ENCODE measurements at places on chromosomes 2 and 18.

DNA sequence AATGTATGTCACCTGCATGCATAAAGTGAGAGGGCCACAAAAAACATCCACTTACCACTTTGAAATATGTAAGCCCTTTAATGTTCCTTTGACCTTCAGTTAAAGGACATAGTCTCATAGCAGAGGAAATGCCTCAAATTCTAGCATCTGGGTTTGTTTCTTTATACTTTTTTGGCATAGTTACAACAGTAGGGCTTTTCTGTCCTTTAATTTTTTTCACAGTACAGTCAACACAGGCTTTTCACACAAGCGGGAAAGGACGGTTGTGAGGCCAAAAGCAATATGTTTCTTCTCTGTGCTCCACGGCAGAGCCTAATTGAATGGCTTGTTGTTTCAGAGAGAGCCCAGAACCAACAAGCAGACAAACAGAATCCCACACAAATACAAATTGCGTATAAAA, 57.6 kb downstream of the CRIM1 start:
- DNase-seq = no peak

- no peak for DNase-seq
Observed at GRCh38 chr2:12320027-12320734, 396.6 kb upstream of the TRIB2 start.

DNA sequence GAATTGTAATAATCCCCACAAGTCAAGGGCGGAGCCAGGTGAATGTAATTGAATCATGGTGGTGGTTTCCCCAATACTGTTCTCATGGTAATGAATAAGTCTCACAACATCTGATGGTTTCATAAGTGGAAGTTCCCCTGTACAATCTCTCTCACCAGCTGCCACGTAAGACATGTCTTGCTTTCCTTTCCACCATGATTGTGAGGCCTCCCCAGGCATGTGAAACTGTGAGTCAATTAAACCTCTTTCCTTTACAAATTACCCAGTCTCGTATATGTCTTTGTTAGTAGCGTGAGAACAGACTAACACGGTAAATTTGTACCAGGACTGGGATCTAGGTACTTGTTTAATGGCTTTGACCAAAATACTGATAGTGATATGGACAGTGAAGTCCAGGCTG, 744.3 kb upstream of the REG3G start:
- no peak for DNase-seq

GRCh38 chr18:50715919-50716318, 103.9 kb downstream of the MRO start:
- DNase-seq = no peak

DNA sequence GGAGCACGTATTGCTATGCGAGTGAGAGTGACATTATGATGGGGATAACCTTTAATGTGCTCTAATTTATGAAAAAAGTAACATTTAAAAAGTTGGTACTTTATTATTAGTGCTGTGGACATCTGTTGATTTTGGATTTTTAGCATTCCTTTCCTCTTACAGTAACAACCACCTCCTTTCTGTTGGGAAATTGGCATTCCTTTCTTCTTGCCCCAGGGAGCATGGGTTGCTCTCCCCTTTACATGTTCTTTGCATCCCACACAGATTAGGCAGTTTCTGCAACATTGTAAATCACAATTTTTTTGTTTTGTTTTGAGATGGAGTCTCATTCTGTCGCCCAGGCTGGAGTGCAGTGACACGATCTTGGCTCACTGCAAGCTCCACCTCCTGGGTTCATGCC, 300.2 kb downstream of the LPIN1 start:
- DNase-seq = no peak

DNA sequence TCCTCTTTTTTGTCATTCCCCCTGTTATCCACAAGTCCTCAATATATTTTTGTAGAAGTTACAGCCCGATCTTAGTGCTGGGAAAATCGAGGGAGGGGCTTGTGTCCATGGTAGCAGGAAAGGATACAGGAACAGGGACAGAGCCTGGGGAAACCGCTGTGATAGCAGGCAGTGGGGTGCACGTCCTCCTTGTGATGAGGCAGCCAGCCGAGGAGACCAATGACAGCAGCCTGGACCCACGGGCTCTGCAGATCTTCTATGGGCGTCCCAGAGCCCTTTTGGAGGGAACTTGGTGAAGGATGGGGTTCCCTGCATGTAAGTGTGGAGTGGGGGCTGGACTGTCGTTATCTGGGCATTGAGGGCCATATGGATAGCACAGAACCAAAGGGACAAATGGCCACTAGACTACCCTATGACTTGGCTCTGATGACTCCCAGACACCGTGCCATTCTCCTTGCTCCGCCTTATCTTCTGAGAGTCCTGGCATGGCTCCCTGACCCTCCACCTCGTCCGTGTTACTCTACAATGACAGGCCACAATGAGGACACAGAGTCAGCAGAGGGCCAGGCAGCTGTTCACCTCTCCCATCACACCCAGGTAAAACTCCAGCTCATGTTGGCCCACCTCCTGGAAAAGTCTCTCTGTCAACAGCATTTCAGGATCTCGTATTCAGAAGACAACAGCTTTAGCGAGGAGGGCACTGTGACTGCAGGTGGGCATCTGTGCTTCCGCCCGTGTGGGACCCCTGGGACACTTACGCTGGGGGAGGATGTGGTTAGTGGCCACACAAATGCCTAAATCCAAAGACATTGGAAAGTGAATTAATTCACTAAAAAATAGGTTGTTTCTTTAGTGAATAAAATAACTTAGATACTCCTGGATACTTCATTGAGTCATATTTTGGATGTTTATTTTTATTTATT, 100.1 kb downstream of the VAPA start:
- no peak for DNase-seq

GRCh38 chr2:229050133-229050532, 221.0 kb downstream of the PID1 start:
- DNase-seq = no peak

DNA sequence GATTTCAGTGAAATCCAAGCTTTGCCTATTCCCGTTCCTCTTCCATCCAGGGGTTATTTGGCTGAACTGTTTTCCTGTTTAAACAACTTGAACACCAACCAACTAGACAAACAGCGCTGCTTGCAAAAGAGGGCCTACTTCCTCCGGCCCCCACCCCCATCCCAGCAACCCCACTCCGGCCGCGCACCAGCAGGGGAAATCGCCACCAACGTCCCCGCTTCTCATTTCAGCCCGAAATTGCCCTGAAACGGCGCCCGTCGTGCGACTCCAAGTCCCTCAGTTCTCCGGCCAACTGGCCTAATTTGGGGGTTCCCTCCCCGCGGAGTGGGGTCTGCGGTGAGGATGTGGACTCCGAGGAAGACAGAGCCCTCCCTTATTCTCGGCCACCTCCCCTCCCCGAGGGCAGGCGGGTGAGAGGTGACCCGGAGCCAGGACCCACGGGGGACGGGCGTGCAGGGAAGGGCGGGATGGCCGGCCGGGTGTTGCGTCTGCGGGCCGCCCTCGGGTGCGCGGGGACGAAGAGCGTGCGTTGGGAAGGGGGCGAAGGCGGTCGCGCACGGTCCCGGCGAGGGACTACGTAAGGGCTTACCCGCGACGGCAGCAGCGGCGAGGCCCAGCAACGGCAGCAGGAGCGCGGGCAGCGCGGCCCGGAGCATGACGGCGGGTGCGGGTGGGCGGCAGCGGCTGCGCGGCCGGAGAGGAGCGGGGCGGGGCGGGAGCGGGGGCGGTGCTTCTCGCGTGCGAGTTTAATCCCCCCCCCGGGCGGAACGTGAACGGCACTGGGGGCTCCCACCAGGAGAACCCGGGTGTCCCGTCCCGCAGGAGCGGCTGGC, at the start of gene CD302:
Gene CD302 (minus strand): TSS at position 666 of the 833 bp plus-strand sequence. CDS start 10 bp downstream, at position 656.
- no peak for DNase-seq

DNA sequence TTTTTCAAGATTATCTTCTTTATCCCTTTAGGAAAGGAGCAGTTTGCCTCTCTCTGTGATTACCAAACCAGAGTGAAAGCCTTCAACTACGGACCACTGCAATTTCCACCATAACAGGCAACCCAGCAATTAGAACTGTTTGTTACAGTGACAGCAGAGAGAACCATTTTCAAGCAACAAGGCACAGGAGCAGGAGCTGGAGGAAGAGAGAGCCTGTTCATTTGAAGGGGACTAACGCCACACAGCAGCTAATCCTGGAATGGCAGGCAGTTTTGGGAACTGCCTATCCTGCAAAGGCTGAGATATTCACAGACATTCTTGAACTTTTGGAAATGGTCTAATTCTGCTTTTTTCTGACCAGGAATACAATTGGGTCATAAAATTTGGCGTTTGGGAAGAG, 1541.9 kb upstream of the PIK3C3 start:
- peak; percentile 40 for DNase-seq

DNA sequence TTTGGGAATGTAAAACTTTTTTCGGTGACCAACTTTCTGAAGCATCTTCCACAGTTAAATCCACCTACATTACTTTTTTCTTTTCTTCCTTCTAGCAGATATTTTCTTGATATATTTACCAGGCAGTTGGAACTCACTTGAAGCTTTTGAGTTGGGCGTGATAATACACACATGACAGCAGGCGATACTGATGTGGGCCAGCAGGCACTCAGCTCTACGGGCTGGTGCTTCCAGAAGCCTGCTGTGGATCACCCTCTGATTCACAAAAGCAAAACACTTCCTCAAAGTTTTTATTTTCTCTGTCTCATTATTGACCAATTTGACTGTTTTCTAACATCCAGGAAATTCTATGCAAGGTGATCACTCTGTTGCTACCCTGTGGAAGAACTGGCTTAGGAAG, 22.9 kb downstream of the GRHL1 start:
- DNase-seq = no peak

DNA sequence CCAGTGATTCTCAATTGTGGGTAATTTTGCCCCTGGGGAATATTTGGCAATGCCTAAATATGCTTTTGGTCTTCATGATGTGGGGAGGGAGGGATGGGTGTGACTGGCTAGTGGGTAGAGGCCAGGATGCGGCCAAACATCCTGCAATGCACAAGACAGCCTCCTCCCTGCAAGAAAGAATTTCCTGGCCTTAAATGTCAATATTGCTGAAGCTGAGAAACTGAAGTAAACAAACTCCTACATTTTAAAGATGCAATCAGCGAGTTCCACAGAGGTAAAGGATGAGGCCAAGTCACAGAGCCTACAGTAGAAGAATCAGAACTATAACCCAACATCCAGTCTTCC, 272.9 kb upstream of the EPHA4 start:
- DNase-seq = no peak

GRCh38 chr2:196399096-196399495, 227.7 kb upstream of the STK17B start:
- no peak for DNase-seq

GRCh38 chr2:160394153-160394552, 99.5 kb downstream of the RBMS1 start:
- no peak for DNase-seq

DNA sequence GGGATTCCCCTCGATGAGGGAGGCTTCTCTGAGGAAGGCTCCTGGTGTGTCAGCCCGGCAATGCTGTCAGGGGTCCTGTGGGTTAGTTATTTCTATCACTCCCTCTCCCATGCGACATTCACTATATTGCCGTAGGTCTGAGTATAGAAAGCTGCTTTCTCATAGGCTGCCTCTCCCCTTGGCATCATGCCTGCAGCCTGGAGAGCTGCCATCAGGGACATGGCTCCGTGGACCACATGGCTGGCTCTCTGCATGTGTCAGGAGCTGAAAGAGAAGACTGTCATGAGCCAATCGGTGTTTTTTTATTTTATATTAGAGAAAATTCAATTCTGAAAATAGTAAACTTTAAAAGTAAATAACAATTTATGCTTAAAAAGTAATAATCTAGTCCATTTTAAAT, 198.0 kb downstream of the CDH20 start:
- DNase-seq = peak; percentile 80

DNA sequence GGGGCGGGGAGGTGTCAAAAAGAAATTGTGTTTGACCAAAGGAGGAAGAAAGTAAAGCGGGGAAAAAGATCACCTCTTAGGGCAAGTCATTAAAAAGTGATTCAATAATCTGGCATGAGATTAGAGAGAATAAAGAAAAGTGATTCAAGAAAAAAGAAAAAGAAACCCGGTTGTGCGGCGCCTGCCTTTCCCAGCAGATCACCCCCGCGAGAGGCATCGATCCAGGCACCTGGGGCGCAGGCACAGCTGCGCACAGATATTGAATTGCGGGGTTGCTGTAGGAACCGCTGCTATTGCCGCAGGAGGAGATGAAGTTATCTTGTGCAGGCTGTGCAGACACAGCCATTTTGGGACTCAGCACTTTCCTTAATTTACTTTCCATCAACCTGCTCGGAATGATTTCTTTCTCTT, 71.2 kb downstream of the PLB1 start:
- no peak for DNase-seq

GRCh38 chr2:71597756-71598155, 144.4 kb downstream of the DYSF start:
- DNase-seq = no peak

DNA sequence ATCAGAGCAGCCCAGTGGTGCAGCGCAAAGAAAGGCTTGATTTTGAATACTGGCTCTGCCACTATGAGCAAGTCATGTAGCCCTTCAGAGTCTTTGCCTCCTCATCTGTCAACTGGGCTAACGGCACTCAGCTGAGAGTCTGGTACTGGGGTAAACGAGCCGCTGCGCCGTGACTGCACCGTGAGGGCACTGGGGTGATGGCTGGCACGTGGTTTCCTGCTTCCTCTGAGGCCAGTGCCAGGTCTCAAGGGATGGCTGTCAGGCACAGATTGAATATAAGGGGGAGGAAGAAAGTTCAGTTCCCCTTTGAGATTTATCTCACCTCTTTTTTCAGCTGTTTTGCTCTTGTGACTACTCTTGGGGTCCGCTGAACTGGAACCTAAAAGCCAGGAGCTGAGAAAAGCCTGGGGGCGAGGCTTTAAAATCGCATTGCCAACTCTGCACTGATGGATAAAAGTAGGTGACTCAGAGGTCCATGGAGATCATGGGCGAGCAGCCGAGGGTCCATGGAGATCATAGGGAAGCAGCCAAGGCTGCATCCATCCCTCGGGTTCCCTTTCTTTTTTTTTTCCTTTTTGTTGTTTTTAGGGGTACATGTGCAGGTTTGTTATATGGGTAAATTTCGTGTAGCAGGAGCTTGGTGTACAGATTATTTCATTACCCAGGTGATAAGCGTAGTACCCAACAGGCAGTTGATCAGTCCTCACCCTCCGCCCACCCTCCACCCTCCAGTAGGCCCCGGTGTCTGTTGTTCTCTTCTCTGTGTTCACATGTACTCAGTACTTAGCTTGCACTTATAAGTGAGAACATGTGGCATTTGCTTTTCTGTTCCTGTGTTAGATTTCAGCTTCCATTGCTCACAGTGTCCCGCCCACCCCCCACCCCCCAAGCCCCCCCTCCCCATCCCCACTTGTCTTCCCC, 114.3 kb downstream of the SPP2 start:
- no peak for DNase-seq
